ENCODE measurements at places on chromosomes 6 and 20.

GRCh38 chr6:131914234-131914633, 36.9 kb downstream of the CCN2 start:
- peak; percentile 27 for DNase-seq

- DNase-seq, result peak; percentile 39
These were observed 298.1 kb upstream of the TCF21 start for GRCh38 chr6:133590814-133591213.

DNA sequence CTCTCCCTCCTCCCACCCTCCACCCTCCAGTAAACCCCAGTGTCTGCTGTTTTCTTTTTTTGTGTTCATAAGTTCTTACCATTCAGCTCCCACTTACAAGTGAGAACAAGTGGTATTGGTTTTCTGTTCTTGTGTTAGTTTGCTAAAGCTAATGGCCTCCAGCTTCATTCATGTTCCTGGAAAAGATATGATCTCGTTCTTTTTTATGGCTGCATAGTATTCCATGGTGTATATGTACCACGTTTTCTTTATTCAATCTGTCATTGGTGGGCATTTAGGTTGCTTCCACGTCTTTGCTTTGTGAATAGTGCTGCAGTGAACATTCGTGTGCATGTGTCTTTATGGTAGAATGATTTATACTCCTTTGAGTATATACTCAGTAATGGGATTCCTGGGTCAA, 42.7 kb upstream of the KCNG1 start:
- DNase-seq, result no peak

DNA sequence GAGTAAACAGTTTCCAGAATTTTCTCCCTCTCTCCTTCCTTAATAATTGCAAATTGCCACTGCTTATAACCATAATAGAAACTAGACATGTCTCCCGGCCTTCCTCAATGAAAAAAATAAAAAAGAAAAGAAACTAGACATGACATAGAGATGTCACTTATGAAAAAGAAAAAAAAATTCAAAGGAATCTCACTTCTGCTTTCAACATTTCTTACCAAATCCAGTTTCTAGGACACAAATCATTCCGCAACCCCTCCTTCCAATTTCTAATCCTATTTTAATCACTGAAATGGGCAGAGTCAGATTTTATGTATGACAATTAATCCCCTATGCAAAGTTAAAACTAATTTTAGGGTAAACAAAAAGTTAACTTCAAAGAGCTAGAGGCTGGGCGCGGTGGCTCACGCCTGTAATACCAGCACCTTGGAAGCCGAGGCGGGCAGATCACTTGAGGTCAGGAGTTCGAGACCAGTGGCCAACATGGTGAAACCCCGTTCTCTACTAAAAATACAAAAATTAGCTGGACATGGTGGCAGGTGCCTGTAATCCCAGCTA, 40.1 kb upstream of the EEF1A1 start:
- no peak for DNase-seq

GRCh38 chr6:139336488-139336887, 38.0 kb downstream of the CITED2 start:
- no peak for DNase-seq

DNA sequence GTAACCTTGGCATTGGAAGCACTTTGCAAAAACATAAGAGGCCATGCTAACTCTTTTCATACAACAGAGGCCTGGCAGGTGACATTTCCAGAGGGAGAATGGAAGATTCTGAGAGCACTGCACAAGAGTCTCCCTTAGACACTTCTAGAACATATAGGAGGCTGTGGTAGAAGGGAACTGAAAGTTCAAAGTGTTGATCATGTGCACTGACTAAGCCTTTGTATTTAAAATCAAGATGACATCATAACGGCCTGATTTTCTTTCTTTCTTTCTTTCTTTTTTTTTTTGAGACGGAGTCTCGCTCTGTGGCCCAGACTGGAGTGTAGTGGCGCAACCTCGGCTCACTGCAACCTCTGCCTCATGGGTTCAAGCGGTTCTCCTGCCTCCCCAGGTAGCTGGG, 26.8 kb upstream of the DNAAF9 start:
- no peak for DNase-seq

DNA sequence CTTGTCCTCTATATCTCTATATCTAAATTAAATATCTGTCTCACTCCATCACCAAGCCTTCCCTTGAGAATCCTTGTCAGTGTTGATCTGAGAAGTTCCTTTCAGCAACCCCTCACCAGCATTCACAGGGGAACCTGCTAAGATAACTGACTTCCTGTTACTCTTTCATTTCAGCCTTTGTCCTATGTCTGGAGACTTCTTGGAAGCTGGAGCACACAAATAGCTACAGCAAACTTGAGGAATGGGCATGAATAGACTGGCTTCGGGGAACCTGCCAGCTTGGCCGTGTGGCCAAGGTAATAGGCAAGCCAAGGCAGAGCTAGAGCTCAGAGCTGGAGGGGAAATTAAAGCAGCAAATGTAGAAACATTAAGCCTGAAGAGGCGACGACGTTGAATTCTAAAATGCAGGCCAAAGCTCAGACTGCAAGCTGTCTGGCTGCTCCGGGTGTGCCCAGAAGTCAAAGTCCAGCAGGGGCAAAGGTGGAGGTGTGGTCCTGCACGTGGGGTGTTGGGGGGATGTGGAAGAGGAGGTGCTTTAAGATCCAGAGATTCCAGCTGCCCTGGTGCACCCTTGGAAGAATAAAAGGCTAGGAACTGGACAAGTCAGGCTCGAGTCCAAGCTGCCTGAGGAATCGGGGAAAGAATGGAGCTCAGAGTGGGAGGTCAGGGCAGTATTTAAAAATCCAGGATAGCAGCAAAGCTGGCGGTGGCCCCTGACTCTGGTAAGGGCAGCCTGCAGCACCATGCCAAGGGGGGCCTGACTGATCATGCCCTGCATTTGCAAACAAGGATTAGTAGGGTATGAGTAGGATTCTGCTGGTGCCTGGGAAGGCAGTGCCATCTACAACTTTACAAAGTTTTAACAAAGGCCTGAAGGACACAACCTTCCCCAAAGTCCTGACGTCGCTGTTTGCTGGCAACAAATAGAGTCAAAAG, 185.0 kb upstream of the SGK1 start:
- DNase-seq, result no peak

GRCh38 chr6:52571099-52571755, 5.6 kb downstream of the TRAM2 start:
- DNase-seq, result peak; percentile 24

GRCh38 chr6:43890197-43891062, 120.4 kb downstream of the VEGFA start:
- peak; percentile 75 for DNase-seq

Data from DMS53 (cell line).